DMS 273 treated with DMSO at 0.1 percent for 48 hours (cell line): ENCODE measurements at places on chromosomes 6 and 20.

GRCh38 chr6:77249560-77249959, 213.7 kb downstream of the HTR1B start:
- no peak for DNase-seq

DNA sequence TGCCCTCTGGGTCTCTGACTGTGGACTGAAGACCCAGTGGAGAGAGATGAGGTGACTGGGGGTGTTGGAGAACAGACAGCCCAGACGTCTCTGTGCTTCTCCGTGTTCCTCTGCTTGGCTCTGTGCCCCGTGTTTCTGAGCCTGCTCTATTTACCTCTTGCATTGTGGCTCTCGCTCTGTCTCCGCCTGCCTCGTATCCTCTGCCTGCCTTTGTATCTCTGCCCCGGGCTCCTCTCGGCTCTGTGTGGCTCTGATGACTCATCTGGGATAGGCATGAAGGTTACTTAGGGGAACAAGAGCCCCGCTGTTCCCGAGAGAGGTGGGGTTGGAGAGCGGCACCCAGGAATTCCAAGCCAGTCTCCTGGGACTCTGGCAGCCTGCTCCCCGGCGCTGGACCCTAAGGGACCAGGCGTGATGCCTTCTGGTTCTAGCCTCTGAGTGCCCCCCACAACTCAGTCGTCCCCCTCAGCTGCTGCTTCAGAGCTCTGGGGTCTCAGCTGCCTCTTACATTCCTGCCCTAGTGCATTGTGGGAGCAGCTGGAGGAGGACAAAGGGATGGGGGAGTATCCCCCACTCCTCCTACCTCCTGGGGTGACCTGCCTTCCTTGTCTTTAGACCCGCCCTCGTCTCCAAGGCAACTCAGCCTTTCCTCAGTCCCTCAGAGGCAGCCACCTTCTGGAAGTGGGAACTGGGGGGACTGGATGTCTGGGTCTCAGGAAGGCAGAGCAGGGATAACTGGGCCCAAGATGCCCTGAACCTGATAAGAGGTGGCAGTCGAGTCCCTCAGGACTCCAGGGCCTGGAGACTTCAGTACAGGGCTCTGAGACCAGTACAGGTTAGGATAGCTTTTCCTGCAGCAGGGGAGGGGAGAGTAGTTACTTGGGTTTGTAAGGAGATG, 1.9 kb downstream of the DDR1 start:
- DNase-seq: no peak

- no peak for DNase-seq
Measured at GRCh38 chr20:61662968-61663331, 402.7 kb downstream of the TAF4 start.

- peak; percentile 26 for DNase-seq
Measured at GRCh38 chr6:87723170-87724078, 21.4 kb upstream of the AKIRIN2 start.

DNA sequence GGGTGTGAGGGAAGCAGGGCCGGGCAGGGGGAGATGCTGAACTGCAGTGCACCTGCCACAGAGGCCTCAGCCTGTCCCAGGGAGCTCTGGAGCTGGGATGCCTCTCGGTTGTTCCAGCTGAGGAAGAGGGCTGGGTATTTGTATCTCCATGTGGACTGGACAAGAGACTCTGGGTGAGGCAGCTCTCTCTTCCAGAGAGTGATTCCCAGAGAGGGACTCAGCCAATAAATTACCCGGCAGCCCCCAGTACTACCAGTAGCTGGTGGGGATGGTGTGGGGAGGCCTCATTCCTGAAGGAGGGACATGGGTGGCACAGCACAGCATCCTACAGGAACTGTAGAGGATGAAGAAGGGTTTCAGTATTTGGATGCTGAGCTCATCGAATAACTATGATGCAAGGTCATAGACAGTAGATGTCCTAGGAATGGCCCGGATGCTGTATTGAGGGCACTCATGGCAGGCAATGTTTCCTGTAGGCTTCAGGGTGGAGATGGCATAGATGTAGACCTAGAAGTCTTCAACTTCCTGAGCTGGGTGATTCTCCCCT, 1.4 kb downstream of the FGD2 start:
- DNase-seq: no peak

DNA sequence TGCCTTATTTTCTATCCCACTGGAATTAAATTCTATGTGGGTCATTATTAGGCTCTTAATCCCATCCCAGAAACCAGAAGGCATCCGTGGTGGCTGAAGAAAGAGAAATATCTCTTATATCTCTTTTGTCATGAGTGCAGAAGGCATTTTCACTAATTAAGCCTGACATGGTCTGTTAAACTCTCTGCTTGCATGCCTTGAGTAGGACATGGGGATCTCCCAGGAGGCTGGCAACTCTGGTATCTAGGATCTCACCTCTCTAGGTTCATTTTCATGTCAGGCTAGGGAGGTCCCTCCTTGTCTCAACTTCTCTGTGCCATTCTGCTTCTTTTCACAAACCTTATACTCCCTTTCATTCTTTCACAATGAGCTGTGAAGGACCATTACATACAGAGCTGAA, 25.3 kb upstream of the GPR63 start:
- DNase-seq: no peak

DNA sequence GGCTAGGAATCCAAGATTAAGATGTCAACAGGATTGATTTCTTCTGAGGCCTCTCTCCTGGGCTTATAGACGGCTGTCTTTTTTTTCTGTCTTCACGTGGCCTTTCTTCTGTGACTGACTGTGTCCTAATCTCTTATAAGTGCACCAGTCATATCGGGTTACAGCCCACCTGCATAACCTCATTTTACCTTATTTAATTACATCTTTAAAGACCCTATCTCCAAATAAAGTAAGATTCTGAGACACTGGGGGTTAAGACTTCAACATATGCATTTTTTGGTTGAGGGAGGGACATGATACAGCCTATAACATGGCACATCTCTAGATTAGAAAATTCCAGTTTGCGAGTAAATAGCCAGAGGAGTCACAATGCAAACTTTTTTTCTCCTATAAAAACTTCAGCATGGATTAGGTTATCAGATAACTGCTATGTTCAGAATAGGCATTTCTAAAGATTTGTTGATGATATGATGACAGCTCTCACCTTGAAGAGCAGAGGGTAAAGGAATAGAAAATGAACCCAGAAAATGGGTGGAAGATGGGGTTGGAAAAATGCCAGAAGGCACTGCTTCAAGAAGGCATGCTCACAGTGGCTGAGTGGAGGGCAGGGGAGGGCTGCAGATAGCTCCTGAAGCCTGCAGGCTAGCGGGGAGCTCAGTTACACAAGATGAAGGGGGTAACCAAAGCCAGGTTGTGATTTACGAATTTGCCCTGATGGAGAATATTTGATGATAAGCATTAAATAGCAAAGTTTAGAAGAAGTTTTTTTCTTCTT, 8.7 kb upstream of the PDE7B start:
- DNase-seq: no peak

DNA sequence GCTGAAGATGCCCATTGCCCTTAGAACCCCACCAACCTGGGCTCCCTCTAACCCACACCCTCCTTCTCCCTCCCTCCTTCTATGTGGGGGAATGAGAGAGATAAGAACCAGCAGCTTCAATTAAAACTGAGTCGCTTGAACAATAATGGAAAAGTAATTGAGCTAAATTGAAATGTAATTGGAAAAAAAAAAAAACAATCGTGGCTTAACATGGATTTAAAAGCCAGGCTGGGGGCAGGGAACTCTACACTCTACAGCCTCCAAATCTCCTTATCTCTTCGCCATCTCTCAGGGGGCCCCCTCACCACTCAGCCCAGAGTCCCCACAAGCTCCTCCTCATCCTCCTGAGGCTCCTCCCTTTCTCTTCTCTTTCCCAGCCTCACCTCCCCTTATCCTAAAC, 83.2 kb downstream of the MDGA1 start:
- no peak for DNase-seq

- no peak for DNase-seq
Measured at GRCh38 chr20:54097236-54097529, 26.8 kb upstream of the BCAS1 start.

DNA sequence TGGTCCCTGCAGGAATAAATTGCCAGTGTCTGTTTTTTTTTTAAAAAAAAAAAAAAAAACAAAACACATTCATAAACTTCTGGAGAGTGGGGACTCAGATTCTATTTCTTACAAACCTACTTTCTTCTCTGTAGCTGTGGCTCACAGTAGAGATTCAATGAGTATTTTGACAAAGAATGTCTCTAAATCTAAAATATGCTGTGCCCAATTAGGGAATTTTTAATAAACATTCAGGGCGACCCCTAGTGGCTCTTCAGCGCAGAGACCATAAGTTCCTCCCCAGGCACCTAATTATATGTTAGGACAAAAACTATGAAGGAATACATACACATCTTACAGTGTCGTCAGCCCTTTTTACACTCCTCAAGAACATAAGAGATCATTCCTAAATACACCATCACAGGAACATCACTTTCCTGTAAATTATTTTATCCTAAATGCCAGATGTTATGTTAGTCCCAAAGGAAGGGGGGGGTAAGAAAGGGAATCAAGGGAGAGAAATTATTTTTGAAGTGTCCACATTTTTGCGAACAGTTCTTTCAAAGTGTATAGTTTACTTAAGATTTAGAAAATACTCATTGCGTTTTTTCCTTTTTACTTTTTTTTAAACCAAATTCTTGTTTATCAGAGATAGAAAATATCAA, 21.8 kb upstream of the NAA20 start:
- DNase-seq: peak; percentile 51

DNA sequence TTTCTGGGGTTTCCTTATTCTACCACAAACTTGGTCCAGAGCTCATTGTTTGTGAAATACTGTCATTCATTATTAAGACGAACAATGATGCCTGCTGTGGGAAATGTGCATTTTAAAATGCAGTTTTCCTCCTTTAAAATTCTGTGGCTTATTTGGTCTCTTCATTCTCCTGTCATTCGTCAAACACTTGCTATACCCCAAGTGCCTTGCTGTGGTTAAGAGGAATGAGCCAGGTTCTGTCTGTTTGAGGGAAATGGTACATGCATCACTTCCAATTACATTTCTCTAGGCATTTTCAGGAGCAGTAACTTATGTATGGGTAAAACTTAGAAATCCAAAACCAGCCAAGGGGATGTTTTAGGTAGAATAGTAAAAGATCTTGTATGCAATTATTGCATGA, 1087.7 kb downstream of the KIF16B start:
- DNase-seq: no peak

DNA sequence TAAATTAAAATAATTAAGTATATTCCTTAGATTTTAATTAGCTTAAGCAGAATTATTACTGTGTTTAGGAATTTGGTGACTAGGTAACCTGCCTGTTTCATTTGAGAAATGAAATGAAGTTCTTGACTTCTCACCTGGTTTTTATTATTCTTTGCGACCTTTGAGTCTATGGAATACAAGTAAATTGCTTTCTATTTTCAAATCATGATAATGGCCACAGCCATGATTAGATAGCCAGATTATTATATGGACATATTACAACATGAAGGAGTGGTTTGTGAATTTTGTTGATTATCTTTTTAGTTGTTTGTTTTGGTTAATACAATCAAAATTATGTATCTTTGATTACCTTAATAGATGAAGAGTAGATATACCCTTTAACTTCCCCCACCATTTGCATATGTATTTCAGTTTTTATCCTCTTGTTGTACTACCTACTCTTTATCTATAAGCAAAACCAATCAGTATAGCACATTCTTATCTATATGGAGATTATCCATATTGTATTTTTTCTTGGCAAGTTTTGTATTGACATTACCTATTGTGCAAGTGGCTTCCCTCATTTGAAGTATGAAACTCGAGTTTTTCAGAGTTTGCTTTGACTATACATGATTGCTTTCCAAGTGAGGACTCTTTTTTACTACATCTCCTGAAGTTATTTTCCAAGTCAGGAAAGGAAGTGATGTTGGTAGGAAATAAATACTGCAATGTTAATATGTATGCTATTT, 47.9 kb downstream of the CD2AP start:
- DNase-seq: no peak

- DNase-seq: no peak
Measured at GRCh38 chr6:76742919-76743318, 670.5 kb upstream of the IMPG1 start.
